ENCODE measurements at places on chromosomes 12 and 14.

DNA sequence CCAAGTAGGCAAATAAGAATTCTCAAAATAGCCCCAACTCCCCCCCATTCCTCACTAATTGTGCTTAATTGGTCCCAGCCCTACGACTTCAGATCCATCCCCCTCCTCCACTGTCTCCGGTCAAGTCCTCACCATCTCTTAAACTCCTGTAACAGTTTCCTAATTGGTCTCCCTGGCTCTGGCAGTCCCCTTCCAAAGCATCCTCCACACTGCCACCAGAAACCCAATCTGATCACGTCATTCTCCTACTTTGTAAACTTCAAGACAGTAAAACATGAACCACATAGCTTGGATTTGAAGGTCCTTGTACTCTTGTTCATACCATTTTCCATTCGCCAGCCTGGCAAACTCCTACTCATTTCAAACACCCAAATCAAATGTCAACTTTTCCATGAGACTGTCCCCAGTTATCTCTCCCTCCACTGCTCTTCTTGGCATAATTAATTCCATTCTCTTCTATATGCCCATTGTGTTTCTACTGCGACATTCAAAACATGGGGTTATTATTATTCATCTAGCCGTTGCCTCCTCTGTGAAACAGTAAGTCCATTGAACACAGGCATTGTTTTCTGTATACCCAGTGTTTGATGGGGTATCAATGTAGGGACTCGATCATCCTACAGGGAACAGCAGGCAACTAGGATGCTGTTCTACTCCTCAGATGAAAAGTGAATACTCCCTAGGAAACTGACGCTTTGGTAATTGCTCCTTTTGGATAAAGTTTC is 104.6 kb downstream of the EGLN3 start:
- no peak for DNase-seq

DNA sequence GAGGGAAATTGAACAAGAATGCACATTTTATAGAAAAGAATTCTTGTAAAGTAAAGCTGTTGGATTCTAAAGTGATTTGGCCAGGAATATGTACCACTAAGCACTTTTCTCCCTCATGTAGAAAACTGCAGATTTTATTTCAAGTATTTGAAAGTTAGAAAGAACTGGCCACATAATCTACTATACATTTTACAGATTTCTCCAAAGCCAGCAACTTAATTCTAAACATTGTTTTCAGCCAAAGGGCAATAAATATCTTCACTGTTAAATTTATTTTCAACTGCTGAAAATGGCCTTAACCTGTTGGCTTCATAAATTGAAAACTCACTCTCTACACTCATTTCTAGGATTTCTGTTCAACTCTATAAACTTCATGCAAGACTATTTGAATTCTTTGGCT is 15.6 kb upstream of the KERA start:
- DNase-seq = peak; percentile 72

- no peak for DNase-seq
Measured at GRCh38 chr14:47226877-47227520, 448.4 kb downstream of the MDGA2 start.

GRCh38 chr14:103698380-103699260 is 16.6 kb downstream of the XRCC3 start:
- DNase-seq = no peak

GRCh38 chr12:126051611-126052107 is 986.4 kb downstream of the AACS start:
- no peak for DNase-seq

GRCh38 chr12:50928392-50928791 is 24.0 kb upstream of the HIGD1C start:
- DNase-seq = no peak

DNA sequence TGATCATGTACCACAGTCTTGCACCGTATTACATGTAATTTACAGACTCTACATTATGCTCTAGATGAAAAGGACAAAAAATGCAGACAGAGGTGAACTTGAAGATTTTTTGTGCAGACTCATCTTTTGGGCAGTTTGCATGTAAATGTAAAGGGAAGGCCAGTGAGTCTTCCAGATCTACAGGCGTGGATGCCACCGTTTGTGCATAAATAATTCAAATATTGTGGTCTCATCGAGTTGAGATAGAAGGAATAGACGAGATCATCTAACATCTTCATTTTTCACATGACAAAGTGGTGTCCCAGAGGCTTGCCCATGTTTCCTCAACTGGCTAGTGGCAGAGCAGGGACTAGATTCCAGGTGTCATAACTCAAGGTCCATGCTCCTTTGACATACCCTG is 125.2 kb downstream of the ALX1 start:
- no peak for DNase-seq

DNA sequence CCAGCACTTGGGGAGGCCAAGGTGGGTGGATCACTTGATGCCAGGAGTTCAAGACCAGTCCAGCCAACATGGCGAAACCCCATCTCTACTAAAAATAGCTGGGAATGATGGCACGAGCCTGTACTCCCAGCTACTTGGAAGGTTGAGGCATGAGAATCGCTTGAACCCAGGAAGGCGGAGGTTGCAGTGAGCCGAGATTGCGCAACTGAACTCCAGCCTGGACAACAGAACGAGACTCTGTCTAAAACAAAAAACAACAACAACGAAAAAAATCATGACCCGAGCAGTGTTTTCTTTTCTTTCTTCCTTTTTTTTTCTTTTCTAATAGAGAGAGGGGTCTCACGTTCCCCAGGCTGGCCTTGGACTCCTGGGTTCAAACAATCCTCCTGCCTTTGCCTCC is 3.5 kb upstream of the CSRNP2 start:
- no peak for DNase-seq

- DNase-seq = no peak
Measured at GRCh38 chr12:64427988-64428387, 23.8 kb downstream of the XPOT start.

DNA sequence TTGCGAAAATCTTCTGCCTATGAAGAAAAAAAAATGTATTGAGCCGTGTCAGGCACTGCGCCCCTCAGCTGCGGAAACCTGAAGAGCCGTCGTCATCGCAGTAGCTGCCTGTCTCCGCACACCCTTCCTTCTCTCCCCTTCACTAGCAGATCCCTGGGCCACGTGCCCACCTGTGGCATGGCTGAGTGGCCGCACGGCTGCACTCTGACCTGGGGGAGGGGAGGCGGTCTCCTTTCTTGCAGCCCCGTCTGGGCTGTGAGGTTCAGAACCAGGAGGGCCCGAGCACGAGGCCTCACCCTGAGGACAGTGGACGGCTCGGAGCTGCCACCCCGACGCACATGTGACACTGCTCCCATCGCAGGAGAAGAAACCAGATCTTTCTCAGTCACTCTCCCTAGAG is 24.9 kb downstream of the PGAM5 start:
- no peak for DNase-seq
